ENCODE measurements at places on chromosomes 5 and 9. TPM values are rescaled to one million over a fixed set of nuclear protein-coding genes. Genes with fewer than 3 reads are reported as not detected.
A peak's percentile ranks its signal among the peaks of the same experiment; 100 is the strongest.

- no peak for DNase-seq
Measured at GRCh38 chr5:133259199-133259997, 207.6 kb downstream of the HSPA4 start.

DNA sequence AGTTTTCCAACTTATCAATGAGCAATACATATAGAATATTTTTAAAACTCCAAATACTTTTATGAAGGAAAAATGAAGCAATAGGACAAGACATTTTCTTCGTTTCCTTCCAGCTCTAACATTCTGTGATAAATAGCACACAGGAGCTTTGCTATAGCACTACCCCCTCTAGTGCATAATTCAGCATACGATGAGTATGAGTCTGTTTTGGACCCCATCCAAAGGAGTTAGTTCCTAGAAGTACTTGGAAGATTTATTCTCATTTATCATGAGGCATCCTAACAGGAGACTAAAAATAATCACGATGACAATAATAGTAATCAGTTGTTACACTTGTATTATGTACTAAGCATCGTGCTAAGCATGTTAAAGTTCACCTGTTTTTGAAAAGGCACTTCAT is 1061.3 kb upstream of the DMAC1 start:
- DNase-seq = no peak

GRCh38 chr9:21995666-21996398 is 1.2 kb downstream of the CDKN2B-AS1 start:
- peak; percentile 60 for DNase-seq

DNA sequence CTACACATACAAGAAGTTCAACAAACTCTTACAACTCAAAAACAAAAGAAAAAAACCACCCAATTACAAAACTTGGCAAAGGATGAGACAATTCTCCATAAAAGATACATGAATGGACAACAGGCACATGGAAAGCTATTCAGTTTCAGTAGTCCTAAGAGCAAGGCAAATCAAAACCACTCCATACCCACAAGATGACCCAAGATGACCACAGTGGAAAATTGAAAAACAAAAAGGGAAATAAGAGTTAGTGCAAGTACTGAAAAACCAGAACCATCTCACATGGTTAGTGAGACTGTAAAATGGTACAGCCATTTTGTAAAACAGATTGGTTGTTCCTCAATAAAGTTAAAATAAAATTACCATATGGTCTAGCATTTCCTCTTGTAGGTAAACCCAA is 287.1 kb upstream of the CDH9 start:
- no peak for DNase-seq

GRCh38 chr5:16909464-16909863 is 26.6 kb downstream of the MYO10 start:
- no peak for DNase-seq

DNA sequence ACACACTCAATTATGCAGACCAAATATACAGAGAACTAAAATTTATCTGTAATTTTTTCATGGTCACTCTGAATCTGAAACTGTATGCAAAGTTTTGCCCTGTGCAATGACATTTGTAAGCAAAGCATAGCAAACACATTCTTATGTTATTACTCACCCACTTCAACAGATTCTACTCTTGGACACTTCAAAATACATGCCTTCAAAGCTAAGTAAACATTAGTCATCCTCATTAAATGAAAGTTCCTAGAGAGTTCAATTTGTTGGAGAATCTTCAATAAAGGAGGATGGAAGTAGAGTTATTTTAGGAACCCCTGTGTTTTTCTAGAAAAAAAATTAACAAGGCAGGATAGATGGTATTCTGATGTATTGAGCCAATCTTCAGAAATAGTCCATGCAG is 639.7 kb upstream of the C9orf72 start:
- DNase-seq = no peak

- DNase-seq = no peak
Measured at GRCh38 chr9:18851069-18851795, 181.8 kb downstream of the SAXO1 start.

- no peak for DNase-seq
Measured at GRCh38 chr5:94693043-94693822, 74.8 kb downstream of the SLF1 start.

DNA sequence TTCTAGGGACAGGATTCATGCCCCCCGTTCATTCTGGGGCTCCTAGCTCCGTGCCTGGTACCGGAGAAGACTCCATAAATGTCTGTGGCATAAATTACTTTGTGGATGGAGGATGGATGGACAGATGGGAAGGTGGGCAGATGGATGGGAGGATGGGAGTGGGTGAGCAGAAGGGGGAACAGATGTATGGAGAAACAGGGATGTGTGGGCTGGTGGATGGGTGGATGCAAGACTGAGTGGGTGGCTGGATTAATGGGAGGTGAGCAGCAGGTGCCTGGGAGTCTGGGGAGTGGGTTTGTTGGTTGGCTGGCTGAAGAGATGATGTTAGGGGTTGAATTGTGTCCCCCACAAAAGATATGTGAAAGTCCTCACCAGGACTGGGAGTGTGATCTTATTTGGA is 43.5 kb downstream of the SARDH start:
- no peak for DNase-seq

DNA sequence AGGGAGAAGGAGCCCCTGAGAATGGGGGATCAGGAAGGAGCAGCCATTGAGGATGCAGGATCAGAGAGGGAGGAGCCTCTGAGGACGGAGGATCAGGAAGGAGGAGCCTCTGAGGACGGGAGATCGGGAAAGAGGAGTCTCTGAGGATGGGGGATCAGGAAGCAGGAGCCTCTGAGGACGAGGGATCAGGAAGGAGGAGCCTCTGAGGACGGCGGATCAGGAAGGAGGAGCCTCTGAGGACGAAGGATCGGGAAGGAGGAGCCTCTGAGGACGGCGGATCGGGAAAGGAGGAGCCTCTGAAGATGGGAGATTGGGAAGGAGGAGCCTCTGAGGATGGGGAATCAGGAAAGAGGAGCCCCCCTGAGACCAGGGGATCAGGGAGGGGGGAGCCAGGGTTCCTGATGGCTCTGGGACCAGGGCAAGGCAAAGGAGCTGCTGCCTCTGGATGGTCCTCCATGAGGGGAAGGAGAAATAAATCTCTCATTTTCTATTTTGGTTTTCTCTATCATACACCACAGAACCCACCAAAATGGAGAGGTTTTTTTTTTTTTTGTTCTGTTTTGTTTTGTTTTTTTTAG is 22.6 kb upstream of the SARDH start:
- DNase-seq = peak; percentile 12

- DNase-seq = no peak
Measured at GRCh38 chr9:107751567-107752210, 262.1 kb upstream of the KLF4 start.

- DNase-seq = no peak
Measured at GRCh38 chr9:33785914-33786313, 9.4 kb upstream of the PRSS3 start.

GRCh38 chr5:141851195-141851874 is 26.9 kb downstream of the PCDH1 start:
- DNase-seq = no peak

- DNase-seq = no peak
Measured at GRCh38 chr9:2526071-2526828, 95.3 kb upstream of the VLDLR start.

GRCh38 chr5:74468421-74468820 is 172.1 kb downstream of the ENC1 start:
- DNase-seq = no peak

- peak; percentile 24 for DNase-seq
Measured at GRCh38 chr5:1445689-1446601, 705 bp upstream of the SLC6A3 start.

GRCh38 chr9:10134266-10134665 is 478.5 kb downstream of the PTPRD start:
- no peak for DNase-seq

DNA sequence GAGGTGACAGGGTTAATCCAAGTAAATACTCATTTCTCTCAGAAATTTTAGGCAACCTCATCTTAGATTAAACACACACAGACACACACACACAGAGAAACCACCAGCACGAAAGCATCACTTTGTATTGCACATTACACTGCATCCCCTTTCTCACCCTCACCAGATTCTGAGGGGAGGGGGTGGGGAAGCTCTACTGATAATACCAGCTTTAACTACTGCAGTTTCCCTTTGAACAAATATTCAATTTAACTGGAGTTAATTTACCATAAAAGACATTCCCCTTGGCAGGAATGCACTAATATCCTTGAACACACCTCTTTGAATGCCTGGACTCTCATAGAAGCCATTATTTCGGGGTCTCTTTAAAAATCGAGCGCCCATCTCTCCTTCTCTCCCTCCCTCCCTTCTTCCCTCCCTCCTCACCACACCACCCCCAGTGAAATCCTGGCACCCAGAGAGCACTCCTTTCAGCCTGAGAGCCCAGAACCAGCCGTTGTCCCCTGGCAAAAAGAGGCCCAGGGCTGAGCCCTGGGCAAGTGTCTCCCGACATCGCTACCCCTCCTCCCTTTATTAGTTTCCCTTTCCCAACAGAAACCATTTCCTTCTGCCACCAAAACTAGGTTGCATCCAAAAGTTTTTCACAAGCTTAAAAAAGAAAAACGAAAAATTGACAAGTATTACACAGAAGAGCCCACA is 2.8 kb upstream of the NFIB start:
- no peak for DNase-seq

GRCh38 chr5:150527038-150527437 is 19.1 kb downstream of the NDST1 start:
- no peak for DNase-seq

GRCh38 chr9:22030101-22030598 is 21.0 kb upstream of the CDKN2B start:
- DNase-seq = no peak

GRCh38 chr5:140324617-140325241 is 21.7 kb downstream of the HBEGF start:
- DNase-seq = no peak

GRCh38 chr9:5696884-5697283 is 68.0 kb downstream of the RIC1 start:
- DNase-seq = no peak

DNA sequence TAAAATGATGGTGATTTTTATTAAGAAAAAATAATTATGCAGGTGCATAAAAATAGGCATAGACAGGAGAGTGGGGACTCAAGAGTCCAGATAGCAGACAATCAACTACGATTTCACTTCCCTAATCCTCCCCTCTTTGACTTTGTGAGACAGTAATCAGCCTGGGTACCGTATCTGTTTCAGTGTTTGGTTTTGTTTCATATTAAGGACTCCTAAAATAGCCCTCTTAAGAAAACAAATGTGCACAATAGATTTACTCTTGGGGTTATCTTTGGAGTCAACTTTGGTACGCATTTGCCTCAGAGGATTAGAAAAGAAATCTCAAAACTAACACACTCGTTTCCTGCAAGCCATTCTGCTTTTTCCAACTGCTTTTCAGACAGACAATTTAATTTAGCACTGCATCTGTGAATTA is 96.3 kb downstream of the ZNF608 start:
- DNase-seq = no peak

GRCh38 chr5:107673368-107674136 is 2.8 kb upstream of the EFNA5 start:
- peak; percentile 76 for DNase-seq

- no peak for DNase-seq
Measured at GRCh38 chr9:95081998-95082397, 235.5 kb downstream of the FANCC start.

Gene CTNNAL1
- total RNA-seq = 15.2 TPM

Gene NDUFS4
- 47.4 TPM for total RNA-seq

Gene NCS1
- 1.1 TPM for total RNA-seq

Gene IFNW1
- not detected for total RNA-seq

Gene SLC6A19
- total RNA-seq = not detected

Gene PDLIM4
- 0.64 TPM for total RNA-seq

Gene CDKN2B-AS1
- 5.1 TPM for total RNA-seq

Gene ARID3C
- not detected for total RNA-seq

Gene NTNG2
- 15.6 TPM for total RNA-seq

Gene SKP2
- 40.8 TPM for total RNA-seq

Gene FOXI1
- not detected for total RNA-seq

Gene CNTNAP3
- total RNA-seq = not detected

Gene LCP2
- total RNA-seq = 452 TPM

Gene MYOZ3
- total RNA-seq = 0.14 TPM

Gene LCN1
- not detected for total RNA-seq

Gene RNF183
- total RNA-seq = 0.14 TPM

Gene PCAT7
- not detected for total RNA-seq

Gene ZER1
- total RNA-seq = 27.1 TPM

Gene SLC34A1
- total RNA-seq = 2.1 TPM
